ENCODE measurements at places on chromosomes 6 and 20.

GRCh38 chr20:57156011-57156729 lies 110.3 kb downstream of the BMP7 start:
- no peak for DNase-seq

DNA sequence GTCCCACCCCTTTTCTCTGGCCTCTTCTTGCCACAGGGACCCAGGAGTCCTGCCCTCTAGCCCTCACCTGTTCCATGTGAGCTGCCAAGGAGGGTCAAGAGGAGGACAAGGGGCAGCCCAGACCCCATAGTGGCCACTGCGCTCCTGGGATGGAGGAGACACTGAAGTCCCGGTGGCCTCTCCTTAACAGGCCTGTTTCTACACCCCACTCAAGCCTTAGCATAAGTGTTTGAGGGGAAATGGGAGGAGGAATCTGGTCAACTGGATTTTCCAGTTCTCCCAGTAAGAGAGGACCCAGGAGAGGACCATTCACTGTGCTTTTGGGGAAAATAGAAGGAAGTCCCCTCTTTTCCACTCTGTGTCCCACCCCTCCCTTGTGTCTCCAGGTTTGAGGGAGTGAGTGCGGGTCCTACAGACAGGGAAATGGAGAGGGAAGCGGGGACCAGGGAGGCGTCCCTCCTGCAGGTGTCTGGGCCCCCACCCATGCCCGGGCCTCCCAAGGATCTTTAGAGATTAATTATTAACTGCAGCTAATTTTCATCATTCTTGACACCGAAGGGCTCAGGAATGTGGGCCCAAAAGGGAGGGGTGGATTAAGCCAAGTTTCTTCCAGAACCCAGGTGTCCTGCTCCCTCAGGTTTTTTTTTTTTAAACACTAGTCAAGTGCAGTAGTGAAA lies at the start of gene SFTA2:
TSS of gene SFTA2 (minus strand) at position 202 of the 677 bp plus-strand sequence. CDS start at position 128, 74 bp downstream.
- DNase-seq: no peak

DNA sequence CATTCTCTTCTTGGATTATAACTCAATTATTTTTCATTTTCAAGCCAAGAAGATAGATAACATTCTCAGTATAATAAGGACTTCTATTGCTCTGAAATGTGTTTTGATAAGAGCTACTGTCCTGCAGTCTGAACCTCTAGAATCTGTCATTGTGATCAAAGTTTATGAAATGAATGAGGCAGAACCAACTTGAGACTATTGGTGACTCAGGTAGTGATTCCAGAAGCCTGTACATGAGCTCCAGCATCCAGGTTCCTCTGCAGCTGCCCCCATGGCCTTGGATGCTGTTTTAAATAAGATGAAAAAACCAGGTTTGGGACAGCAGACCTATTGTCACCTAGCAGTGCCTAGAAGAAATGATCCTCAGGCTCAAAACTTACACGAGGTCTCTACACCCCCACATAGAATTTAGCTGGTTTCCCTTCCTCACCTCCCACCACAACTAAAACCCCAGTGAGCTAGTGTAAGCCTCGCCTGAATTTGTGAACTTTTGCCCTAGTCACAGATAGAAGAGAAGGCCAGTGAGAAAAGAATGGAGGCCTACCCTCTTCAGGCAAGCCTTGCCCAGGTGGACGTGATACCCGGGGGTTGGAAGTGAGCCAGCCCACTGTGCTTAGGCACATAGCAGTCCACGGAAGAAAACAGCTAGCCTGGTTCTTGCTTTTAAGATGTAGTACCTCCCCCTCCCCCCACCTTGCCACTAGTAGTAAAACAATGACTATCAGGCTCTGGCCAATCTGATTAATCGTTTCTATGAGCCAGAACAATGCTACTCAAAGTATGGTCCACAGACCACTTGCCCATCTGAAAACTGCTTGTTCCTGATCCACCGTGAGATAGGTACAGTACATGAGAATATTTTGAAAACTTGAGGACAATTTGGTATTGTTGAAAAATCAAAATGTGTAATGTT lies 73.0 kb upstream of the SYNJ2 start:
- no peak for DNase-seq

- no peak for DNase-seq
Measured at GRCh38 chr6:90233994-90234393, 62.6 kb downstream of the BACH2 start.

DNA sequence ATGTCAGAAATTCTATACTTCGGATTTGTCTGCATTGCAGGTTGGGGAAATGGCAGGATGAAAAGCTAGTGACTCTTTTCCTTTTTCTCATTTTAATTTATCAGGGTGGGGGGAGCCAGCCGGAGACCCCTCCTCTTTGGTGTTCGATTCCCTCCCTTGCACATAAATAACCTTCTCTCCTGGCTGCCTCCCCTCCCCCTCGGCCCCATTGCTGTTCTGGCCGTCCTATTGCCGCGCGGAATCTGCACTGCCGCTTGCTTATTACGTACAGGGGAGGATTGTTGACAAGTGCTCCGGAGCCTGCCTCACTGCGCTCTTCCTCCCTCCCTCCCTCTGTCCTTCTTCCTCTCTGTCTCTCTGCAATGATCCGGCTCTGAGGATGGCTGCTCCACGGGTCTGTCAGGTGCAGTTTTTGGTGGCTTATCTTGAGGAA lies 154.7 kb downstream of the JARID2 start:
- peak; percentile 73 for DNase-seq
